ENCODE measurements at places on chromosomes 12 and 14.

- DNase-seq = no peak
Observed at GRCh38 chr12:70823182-70823976, 97.2 kb downstream of the PTPRR start.

GRCh38 chr14:75295061-75295461, 16.4 kb downstream of the FOS start:
- peak; percentile 95 for DNase-seq

- no peak for DNase-seq
Observed at GRCh38 chr14:87380054-87380453, 612.9 kb downstream of the GALC start.

DNA sequence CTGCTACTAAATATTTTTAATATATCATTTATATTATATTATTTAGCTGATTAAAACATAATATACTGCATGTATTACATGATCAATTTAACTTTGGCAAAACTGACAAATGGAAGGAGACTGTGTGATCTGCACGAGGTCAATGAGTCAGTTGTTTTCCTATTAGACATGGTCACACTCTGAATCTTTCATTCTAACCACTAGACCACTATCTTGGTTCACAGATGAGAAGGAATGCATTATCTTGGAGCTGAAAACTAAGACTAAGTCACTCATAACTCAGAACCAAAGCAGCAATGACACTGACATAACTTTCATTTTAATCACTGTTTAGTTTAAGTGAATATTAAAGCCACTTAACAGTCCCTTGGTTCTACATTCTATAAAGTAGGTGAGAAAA, 37.4 kb downstream of the GNPTAB start:
- peak; percentile 56 for DNase-seq

DNA sequence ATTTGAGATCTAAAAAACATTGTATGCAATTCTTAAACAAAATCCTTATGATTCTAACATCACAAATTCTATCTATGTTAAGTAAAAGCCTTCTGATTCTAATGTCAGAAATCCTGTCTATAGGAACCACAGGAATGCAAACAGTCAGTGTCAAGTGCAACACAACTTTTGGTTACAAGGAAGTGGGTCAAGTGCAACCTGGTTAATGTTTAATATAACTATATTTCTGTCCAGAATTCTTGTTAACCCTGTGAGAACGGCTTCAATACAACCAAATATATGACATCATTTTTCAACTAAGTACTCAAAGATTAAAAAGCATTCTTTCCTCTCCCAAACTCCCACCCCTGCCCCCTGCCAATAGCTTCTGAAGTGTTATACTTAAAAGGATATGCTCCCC, 107.9 kb upstream of the PLEKHA5 start:
- DNase-seq = peak; percentile 28

DNA sequence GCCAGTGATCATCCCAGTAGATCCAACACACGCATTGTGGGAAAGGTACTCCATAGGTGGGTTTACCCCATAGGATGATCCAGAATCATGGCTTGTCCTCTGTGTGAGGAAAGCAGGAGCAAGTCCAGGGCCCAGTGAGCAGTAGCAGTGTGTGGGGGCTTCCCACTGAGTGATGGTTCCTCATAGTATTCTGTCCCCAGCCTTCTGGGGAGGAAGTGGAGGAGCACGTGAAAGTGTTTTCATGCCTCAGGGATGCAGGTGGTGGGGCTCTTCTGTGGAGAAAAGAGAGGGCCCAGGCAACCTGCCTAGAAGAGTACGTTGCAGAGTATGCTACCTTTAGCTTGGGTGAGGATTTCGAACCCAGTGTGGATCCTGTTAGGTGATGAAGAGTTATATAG, 56.5 kb downstream of the SUSD6 start:
- no peak for DNase-seq

GRCh38 chr12:3492793-3493042, 1.7 kb downstream of the PRMT8 start:
- DNase-seq = no peak

GRCh38 chr14:58774531-58774930, 136.8 kb downstream of the DACT1 start:
- DNase-seq = no peak

- DNase-seq = no peak
Observed at GRCh38 chr14:69387311-69387710, 10.8 kb downstream of the ERH start.

DNA sequence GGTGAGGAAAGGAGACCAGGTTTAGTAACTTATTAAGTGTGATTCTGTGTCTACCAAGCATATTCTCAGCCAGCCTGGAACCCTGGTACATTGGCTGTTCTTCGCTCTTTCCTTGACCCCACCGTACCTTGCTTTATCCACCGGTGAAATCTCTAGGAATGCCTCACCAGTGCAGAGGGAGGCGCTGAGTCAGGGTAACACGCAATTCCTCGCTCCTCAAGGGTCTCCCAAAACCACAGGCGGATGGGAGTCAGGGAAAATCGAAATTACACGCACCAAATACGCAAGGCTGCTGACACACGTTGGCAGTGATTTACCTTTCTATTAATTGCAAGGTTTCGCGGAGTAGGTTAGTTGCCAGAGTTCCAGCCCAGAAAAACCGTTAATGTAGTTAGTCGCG, 845 bp downstream of the L3HYPDH start:
- peak; percentile 85 for DNase-seq
